ENCODE measurements at places on chromosomes 1 and 21.

DNA sequence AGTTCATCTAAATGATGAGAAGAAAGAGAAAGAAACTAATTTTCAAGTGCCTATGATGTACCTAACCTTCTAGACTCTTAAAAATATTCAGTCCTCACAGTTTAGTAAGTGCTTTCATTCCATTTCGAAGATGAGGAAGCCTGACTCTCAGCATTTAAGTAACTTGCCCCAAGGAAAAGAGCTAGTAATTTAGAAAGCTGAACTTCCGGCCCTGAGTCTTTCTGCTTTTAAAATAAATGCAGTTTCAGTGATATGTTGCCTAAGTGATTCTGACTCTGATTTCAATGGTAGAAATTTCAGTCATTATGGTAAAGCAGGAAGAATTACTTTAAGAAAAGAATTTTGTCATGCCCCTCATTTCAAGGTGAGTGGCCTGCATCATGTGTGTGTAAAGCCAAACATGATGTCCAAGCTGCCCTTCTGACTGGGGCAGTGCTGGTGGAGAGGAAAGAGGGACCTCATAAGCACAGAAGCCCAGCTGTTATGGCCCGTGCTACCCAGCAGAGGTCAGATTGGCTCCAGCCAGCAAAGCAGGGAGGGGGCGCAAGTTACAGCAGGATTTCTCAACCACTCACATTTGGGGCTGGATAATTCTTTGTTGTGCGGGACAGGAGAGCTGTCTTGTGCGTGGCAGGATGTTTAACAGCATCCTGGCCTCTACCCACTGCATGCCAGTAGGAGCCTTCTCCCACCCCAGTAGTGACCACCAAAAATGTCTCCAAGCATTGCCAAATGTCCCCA, 10.7 kb downstream of the ATP1A4 start:
- no peak for DNase-seq

GRCh38 chr21:45818276-45818903, 163.2 kb upstream of the COL6A1 start:
- no peak for DNase-seq

GRCh38 chr1:184388971-184389370, 2.1 kb downstream of the C1orf21 start:
- no peak for DNase-seq

GRCh38 chr1:222777977-222778376, 36.9 kb upstream of the DISP1 start:
- no peak for DNase-seq

DNA sequence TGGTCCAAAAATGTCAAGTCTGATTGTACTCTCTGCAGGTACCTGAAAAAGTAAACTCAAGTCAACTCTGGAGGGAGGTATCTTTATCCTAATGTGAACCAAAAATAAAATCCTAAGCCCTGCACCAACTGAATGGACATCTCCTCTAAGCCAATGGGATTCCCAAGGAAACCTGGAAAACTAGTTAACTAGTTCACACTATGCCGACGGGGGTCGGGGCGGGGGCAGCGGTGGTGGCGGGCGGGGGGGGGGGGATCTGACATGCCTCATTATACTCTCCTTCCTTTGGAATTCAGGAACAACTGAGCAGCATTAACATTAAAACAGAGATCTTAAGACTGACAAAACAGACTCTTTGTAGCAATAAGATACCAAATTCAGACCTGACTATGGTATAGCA, 452.6 kb upstream of the CAMK1G start:
- DNase-seq: no peak

- DNase-seq: peak; percentile 87
Measured at GRCh38 chr1:36397378-36398230, at the start of gene LSM10. Gene LSM10 (minus strand): TSS chr1:36397908. CDS start chr1:36394129, 3,779 bp downstream.

DNA sequence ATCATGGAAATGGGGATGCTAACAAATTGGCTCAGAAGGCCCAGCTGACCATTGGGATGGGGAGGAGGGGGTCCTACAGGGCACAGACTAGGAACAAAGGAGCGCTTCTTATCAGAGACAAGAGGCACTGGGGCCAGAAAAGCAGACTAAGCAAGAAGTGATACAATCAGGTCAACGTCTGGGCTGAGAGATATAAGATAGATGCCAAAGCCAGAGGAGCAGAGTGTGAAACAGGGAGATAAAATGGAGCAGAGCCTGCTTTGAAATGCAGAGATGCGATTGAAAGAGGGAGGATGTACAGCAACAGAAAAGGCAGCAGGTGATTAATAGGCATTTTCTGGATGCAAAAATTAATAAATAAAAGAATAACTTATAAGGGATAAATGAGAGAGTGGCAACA, 127.5 kb upstream of the SAMSN1 start:
- DNase-seq: no peak

DNA sequence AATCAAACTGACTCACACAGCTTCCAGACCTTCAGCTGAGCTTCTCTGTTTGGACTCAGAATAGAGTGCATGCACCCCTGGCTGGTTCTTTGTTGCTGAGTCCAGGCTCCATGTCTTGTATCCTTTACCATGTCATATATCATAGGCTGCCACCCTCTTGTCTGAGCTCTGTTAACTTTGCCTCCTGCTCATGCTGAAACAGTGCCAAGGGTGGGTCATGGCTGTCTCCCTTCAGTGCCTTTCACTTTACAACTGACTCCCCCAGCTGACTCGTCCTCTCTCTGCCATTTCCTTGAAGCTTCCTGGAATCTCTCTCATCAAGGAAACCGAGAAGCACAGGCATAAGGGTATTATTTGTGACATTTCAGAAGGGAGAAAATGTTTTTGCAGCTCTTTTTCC, 885.3 kb downstream of the TTLL7 start:
- no peak for DNase-seq

DNA sequence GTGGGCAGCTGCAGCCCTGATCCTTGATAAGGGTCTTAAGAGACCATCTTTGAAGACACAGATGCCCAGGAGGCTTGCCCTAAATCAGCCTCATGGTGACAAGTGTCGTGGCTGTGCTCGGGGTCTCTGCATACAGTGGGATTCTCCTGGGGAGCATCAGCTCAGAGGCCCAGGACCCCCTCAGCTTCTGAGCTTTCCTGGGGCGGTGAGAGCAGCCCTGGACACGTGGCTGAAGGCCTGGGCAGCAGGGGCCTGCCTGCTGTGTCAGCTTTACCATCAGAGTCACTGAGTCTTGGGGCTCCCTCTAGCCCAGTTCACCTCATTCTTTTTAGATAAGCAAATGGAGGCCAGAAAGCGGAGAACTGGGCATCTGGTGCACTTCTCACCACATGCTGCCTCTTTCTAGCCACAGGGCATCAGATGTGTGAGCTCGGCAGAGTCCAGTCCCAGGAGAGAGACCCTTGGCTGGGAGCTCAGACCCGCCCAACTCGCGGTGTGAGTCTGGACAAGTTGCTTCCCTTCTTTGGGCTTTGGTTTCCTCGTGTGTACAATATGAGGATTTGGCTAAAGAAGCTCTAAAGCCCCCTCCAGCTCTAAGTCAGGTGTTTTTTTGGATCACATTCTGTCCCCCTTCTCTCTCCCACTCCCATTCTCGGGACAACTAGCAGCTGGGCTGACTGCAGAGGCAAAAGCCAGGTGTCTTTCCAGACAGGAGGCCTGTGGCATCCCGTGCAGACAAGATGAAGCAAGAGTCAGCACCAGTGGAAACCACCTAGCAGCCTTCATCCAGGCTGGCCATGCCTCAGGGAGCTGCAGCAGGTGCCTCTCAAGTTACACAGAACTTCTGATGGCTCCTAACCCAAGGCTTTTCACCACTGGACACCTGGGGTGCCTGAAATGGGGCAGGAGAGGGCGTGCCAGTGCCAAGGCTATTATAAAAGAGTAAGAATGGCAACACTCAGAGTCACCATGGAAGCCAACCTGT, 119.1 kb downstream of the KCNN3 start:
- no peak for DNase-seq

- no peak for DNase-seq
Measured at GRCh38 chr1:213723187-213723586, 264.6 kb upstream of the PROX1 start.

DNA sequence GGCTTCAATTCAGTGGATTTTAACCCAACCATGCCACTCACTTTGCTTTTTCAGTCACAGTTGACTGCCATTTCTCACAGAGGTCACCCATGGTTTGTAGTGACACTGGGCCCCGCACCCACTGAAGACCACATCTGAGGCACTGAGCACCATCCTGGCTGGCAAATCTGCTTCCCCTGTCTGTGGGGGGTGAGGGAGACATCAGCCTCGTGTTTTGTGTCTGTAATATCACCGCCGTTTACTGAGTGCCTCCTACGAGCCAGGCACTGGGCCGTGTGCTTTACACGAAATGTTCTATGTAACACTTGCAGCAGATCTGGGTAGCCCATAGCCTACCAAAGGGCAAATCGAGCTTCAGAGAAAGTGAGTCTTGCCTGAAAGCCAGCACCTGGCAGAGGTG, 161.8 kb downstream of the PGBD5 start:
- DNase-seq: no peak

- no peak for DNase-seq
Measured at GRCh38 chr1:116474921-116475849, 95.6 kb downstream of the CD58 start.

GRCh38 chr1:34131396-34132160, 33.5 kb downstream of the CSMD2 start:
- no peak for DNase-seq

- DNase-seq: no peak
Measured at GRCh38 chr21:45054927-45055612, 19.3 kb upstream of the ADARB1 start.

DNA sequence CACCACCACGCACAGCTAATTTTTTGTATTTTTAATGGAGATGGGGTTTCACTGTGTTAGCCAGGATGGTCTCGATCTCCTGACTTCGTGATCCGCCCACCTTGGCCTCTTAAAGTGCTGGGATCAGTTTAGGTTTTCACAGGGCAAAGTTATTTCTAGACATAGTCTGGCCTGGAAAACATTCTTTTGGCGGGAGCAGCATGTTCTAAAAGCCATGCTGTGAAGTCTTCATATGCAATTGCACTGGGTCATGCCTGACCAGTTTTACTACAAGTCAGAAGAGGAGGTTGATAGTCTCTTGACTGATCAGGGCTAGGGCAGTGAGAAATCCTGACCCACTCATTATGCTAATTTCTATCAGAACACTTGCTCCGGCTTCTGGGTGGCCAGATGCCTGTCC, 131.6 kb upstream of the POU3F1 start:
- DNase-seq: no peak

- DNase-seq: no peak
Measured at GRCh38 chr21:42374864-42375499, 8.6 kb upstream of the TFF1 start.
